Left ventricle myocardium inferior (tissue), 1 donor: ENCODE measurements at places on chromosomes 2 and 18. TPM values are rescaled to one million over a fixed set of nuclear protein-coding genes. Genes with fewer than 3 reads are reported as not detected.

GRCh38 chr18:39453882-39454281 is 1888.3 kb upstream of the CELF4 start:
- H3K27ac ChIP-seq, result peak overlapping the region; percentile 2
- H3K4me1 ChIP-seq, result peaks cover 20% of the 10 kb centered on the region
- H3K27me3 ChIP-seq, result no peaks in the 10 kb centered on the region
- H3K4me3 ChIP-seq, result peak overlapping the region; percentile 33
- DNase-seq, result no peak

The SPTBN1 gene
- 484 TPM for total RNA-seq

The ATP8B1 gene
- total RNA-seq, result 8.6 TPM

The VWA3B gene
- 0.52 TPM for total RNA-seq

DNA sequence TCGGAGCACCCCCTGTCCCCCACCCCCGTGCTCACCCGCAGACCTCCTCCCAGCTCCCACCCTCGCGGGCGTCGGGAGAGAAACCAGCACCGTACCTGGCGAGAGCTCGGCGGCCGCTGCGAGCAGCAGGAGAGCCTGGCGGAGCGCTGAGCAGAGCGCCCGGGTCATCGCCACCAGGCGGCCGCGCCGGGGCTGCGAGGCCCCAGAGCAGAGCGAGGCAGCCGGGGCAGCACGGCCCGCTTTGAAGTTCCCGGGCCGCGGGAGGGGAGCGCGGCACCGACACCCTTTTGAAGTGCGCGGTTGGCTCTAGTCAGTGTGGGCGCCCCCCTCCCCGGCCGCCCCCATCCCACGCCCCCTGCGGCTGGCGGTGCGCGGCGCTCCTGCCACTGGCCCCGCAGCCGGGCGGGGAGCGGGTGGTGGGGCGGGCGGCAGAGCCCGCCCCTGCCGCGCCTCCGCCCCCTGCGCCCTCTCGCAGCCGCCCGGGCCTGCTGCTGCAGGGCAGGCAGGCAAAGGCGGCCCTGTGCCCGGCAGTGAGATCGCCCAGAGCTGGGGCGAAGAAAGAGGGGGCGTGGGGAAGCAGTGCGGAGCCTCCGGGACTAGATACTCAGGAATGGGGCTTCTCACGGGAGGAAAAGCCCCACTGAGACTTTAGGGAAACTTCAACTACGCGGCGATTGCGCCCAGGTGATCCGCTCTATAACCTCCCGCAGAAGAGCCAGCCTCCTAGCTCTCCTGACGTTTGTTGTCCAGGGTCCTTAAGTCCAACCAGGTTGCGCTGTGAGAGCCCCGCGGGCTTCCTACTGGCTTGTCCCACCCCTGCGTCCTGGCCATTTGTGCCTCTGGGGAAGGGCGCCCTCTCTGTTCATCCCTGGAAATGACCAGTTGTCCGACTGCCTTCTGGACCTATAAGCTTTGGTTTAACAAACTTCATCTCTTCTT is at the start of gene ACVR1C:
TSS of gene ACVR1C (minus strand) at position 388 of the 939 bp plus-strand sequence. CDS start at position 168, 220 bp downstream.
- H3K36me3 ChIP-seq, result no peaks in the 10 kb centered on the region
- peak; percentile 44 for DNase-seq
- peaks cover 8% of the 10 kb centered on the region for H3K4me1 ChIP-seq
- H3K4me3 ChIP-seq, result peak within 1 kb of the TSS; percentile 73
- peak within 1 kb of the TSS; percentile 55 for H3K27ac ChIP-seq
- H3K27me3 ChIP-seq, result peaks cover 32% of the 10 kb centered on the region

The MROH2A gene
- not detected for total RNA-seq
